ENCODE measurements at places on chromosomes 13 and 19.

DNA sequence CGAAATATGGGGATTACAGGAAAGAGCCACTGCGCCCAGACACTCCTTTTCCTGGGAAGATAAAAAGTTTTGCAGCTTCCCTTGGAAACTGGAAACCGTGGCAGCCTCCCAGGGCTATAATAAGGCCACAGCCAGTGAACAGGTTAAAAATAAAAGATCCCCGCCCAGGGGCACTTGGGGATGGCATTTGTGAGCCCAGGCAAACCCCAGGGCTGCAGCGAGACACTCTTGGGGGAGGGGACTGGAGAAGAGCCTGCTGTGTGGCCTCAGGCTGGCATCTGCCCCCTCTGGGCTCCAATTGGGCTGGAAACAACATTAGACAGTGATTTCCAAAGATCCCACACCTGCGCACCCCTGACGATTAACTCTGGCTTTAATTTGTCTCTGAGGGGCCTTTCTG is 11.2 kb downstream of the FEM1A start:
- DNase-seq = no peak

- peak; percentile 39 for DNase-seq
Measured at GRCh38 chr13:99980201-99980823, 1.3 kb upstream of the ZIC2 start.

GRCh38 chr19:10193790-10194499 is 808 bp downstream of the DNMT1 start:
- DNase-seq = no peak

- DNase-seq = no peak
Measured at GRCh38 chr13:62432906-62433305, 1017.3 kb upstream of the PCDH20 start.

GRCh38 chr13:98180092-98180491 is 3.0 kb upstream of the RNF113B start:
- no peak for DNase-seq

- no peak for DNase-seq
Measured at GRCh38 chr13:85528491-85529217, 270.6 kb downstream of the SLITRK6 start.

DNA sequence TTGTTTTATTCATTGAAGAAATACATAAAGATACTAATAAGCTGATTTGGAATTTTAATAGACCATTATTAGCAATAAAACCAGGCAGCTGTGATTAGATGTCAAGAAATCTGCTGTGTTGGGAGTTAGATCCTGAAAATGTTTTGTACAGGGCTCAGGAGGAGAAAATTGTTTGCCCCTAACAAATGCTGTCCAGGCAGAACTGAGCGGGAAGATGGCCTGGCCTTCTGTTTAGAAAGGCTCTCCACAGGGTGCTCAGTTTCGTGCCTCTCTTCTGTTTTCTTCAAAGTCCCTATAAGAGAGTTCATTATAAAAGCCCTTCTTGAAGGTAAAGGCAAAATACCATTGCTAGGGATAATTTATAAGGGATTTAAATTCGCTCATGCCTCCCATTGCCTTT is 64.1 kb downstream of the ERCC5 start:
- no peak for DNase-seq
